ENCODE measurements at places on chromosomes 3 and 15. TPM values are rescaled to one million over a fixed set of nuclear protein-coding genes. Genes with fewer than 3 reads are reported as not detected.

The IFT80 gene
- total RNA-seq: 63.6 TPM

The CILP gene
- under 0.01 TPM for total RNA-seq

The TMPRSS7 gene
- total RNA-seq: not detected

The DNAH12 gene
- under 0.01 TPM for total RNA-seq

The CNTN6 gene
- not detected for total RNA-seq

The PLA2G4B gene
- total RNA-seq: 0.72 TPM

The SMCO1 gene
- total RNA-seq: not detected

The CHRM5 gene
- total RNA-seq: under 0.01 TPM

The MNS1 gene
- total RNA-seq: 2.2 TPM

The SLC22A13 gene
- total RNA-seq: 0.29 TPM

The CLDN11 gene
- 50.3 TPM for total RNA-seq

The AADACL2 gene
- total RNA-seq: not detected

The OXTR gene
- 6.2 TPM for total RNA-seq

The ACTC1 gene
- total RNA-seq: not detected

The CNTN3 gene
- 0.36 TPM for total RNA-seq

The NME9 gene
- not detected for total RNA-seq

The CPNE9 gene
- total RNA-seq: not detected

The HRG gene
- not detected for total RNA-seq

The ZKSCAN7 gene
- 9.8 TPM for total RNA-seq

The IMPG2 gene
- total RNA-seq: 0.36 TPM

The ZNF662 gene
- total RNA-seq: 4.0 TPM

The HERC2 gene
- 53.6 TPM for total RNA-seq

The CADPS gene
- total RNA-seq: 3.2 TPM

The LTF gene
- 0.72 TPM for total RNA-seq

The FBXW12 gene
- not detected for total RNA-seq

The EEFSEC gene
- 4.4 TPM for total RNA-seq

All from osteoblast (primary cell).